Vagina (tissue), 2 donors: ENCODE measurements at places on chromosomes 6 and 20.

GRCh38 chr20:7601431-7601830 lies 338.8 kb downstream of the HAO1 start:
- no peak for DNase-seq

GRCh38 chr6:122673343-122673961 lies 63.2 kb downstream of the PKIB start:
- DNase-seq = no peak

GRCh38 chr6:89371849-89372505 lies 19.5 kb upstream of the UBE2J1 start:
- DNase-seq = no peak

- DNase-seq = no peak
Observed at GRCh38 chr6:125310994-125311649, 9.4 kb upstream of the HDDC2 start.

GRCh38 chr20:58753922-58754551 lies 61.4 kb downstream of the NPEPL1 start:
- DNase-seq = no peak

GRCh38 chr20:59094576-59094975 lies 52.0 kb upstream of the PRELID3B start:
- no peak for DNase-seq

- DNase-seq = no peak
Observed at GRCh38 chr6:138818496-138819194, 22.8 kb downstream of the ECT2L start.

DNA sequence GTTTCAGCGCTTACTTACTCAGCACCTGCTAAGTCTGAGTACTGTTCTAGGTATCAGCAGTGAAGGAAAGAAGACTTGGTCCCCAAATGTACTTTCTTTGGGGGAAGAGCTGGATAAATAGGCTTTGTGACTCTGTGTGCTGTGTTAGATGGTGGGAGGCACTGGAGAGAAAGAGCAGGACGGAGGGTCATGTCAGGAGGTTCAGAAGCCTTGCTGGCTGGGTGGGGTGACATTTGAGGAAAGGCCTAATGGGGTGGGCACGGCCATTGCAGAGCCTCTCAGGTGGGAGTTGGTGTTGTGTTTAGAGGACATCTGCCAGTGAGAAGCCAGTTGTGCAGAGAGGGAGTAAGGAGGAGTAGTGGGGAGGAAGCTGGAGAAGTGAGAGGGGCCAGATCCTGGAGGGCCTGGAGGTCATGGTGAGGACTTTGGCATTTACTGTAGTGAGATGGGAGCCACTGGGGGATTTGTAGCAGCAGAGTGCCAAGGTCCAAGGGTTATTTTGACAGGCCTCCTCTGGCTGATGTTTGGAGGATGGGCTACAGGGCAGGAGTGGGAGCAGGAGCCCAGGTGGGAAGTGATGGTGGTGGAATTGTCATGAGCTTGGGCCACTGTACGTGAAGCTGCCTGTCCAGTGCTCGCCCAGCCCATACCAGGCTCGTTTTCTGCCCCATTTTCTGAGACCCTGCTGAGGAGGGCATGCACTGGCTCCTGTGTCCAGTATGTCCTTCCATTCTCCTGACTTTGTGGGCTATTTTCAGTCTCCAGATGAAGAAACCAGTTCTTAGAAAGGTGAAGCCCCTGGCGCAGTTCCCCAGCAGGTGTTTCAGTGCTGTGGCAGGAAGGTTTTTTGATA lies 886 bp downstream of the SDCBP2 start:
- peak; percentile 92 for DNase-seq

GRCh38 chr6:46651816-46652215 lies 802 bp downstream of the CYP39A1 start:
- DNase-seq = no peak

DNA sequence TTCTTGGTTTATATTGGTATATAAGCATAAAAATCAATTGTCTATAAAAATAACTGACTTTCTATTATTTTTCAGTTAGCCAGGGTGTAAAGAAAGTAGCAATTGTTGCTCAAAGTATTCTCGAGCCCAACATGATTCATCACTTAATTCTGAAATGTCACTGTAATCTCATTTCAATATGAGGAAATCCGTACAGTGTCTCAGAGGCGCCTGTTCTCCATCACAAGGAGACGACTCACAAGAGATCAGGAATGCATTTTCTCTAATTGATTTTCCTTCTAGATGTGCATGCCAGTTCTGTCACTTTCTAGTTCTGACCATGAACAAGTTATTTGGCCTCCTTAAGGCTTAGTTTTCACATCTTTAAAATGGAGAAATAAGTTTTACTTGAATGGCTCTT lies 753.1 kb downstream of the MAFB start:
- DNase-seq = no peak

DNA sequence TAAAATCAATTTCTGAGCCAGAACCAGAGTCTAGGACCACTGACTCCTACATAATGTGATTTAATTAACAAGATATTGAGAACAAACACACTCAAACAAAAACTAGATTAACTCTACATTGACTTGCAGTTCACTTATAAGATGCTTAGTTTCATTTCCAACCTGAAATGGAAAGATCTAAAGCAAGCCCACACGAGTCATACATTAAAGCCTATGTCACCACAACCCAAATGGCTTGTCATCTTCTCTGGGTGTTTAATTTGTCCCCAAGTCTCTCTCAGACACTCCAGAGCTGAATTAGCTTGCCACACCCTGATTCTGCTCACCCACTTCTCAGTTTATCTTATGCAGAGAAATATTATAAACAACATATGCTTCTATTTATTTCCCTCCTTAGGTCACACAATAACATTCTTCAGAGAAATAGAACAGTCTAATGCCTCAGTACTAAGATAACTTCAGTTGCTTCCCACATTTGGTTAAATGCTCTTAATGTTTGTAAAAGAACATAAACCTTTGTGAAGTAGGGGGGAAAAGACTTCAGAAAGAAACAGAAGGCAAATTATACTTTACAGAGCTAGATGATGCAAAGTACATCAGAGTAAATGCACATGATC lies 8.8 kb upstream of the FBXO30 start:
- no peak for DNase-seq

- DNase-seq = no peak
Observed at GRCh38 chr6:155510879-155511278, 55.2 kb upstream of the NOX3 start.

- no peak for DNase-seq
Observed at GRCh38 chr20:62580052-62580451, 62.3 kb upstream of the SLCO4A1 start.

DNA sequence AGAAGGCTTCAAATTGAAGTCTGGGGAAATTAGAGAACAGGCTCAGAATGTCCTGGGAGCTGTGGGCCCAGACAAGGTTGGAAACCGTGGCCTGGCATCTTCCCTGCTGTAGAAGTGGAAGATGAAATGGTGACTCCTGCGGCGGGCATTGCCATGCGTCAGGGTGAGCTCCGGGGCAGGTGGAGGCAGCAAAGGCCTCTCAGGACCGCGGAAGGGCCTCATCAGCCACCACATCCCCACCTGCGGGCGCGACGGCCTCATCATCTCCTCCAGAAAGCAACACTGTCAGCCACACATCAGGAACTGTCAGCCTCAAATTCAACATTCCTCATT lies 161.7 kb downstream of the SYNDIG1 start:
- DNase-seq = no peak

GRCh38 chr20:60054716-60055634 lies 96.8 kb downstream of the CDH26 start:
- no peak for DNase-seq

- DNase-seq = no peak
Observed at GRCh38 chr6:17491416-17492142, 98.2 kb downstream of the CAP2 start.

DNA sequence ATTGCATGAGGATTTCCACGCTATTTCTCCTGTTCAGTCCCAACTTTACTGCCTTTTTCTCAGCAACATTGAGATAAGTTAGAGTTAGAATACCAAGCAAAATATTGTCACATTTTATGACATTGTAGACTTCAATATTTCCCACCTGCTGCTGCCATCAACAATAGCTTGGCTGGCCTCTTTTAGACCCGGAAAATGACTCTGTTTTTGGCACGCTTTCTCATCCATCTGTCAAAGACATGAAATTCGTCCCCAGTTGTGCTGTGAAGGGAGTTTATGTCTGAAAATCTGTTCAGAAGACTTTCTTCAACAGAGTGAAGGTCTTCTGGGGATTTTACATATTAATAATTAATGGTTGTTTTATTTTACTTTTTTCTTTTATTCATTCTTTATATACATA lies 857.3 kb downstream of the FRK start:
- DNase-seq = no peak

- no peak for DNase-seq
Observed at GRCh38 chr6:626236-626635, 30.7 kb downstream of the HUS1B start.

DNA sequence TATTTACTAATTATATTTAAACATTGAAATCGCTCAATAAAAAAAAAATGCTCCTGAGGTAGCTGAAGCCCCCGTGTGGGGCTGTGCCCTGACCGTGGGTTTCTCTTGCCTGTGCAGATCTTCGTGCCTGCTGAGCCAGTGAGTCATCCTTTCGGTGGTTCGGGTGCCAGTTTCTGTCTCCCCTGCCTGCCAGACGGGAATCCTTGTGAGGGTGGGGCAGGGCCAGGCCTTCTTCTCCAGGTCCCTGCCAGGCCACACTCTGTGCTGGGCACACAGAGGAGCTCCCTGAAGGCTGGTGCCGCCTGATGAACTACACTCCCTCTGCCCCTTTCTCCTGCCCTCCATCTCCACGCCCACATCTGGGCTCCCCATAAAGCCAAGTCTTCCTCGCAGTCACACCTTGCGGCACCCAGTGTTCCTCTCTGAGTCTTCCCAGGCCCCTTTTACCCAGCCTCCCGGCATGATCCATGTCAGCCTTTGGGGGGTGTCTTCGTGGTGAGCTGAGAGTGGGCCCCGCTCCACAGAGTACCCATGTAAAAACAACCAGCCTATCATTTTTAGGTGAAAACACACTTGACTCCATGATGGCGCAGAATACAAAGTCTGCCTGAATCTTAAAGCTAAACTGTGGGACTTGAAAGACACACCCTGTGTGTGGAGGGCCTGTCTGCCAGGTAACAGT lies 19.3 kb downstream of the FGD2 start:
- DNase-seq = no peak

DNA sequence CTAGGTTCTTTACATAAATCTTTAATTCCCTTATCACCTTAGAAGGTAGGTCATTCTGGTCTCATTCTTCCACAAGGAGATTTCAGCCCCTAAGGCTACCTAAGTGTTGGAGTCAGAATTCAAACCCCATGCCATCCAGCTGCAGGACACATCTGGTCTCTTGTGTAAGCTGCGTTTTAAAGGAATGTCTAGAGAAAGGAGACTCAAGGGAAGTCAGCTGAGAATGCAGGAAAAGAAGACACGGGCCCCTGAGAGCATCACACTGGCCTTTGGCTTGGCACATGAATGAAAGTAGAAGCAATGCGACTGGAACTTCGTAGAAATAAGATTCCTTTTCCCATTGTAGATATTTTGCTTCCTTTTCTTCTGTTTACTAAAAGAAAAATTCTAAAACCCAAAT lies 76.7 kb upstream of the SYNJ2 start:
- DNase-seq = no peak
